Activated T-helper 1 cell treated with anti-CD3 and anti-CD28 coated beads, Interleukin-12 subunit alpha, Interleukin-12 subunit beta, Interleukin-2, Interleukin-4 antibody, amounts not matched to agents 30 ng/mL and 10 ng/mL and 1 ng/mL, durations not matched to agents 14 hours and 24 hours and 36 hours (primary cell): ENCODE measurements at places on chromosomes 6 and 20.

- no peak for DNase-seq
These were observed 6.6 kb downstream of the NCOA3 start for GRCh38 chr20:47508278-47508677.

- DNase-seq = no peak
These were observed 13.4 kb downstream of the RFPL4B start for GRCh38 chr6:112360498-112360897.

DNA sequence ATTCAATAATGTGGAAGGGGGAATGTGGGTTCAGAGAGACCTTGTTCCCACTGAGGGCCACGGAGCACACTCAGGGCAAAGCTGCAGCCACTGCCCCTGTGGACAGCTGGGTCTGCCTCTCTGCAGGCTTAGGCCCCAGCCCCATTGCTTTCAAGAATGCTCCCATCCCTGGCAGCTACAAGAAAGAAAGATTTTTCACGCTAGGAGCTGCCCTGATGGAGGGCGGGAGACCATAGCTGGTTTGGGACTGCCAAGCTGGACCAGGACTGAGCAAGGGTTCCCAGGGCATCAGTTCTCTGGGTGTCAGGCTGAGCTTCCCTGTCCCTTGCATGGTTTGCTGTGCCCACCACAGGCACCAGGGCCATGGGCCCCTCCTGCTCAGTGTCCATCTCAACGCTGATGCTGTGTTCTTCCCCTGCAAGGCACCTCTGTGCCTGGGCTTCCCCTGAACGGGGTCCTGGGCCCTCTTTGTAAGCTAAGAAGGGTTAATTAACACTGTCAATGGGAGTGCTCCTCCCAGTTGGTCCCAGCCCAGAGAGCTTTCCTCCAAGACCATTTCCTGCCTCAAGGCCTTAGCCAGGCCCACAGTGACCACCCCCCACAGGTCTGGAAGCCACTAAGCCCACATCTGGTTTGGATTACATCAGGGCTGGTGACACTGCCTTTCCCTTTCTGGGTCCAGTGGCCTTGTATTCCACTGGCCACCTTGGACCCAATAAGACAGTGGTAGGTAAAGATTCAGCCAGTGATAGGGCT is 8.4 kb downstream of the FOXS1 start:
- DNase-seq = no peak

- no peak for DNase-seq
These were observed 403.2 kb downstream of the SAMD5 start for GRCh38 chr6:147911686-147912085.
